ENCODE measurements at places on chromosomes 12 and 14.

DNA sequence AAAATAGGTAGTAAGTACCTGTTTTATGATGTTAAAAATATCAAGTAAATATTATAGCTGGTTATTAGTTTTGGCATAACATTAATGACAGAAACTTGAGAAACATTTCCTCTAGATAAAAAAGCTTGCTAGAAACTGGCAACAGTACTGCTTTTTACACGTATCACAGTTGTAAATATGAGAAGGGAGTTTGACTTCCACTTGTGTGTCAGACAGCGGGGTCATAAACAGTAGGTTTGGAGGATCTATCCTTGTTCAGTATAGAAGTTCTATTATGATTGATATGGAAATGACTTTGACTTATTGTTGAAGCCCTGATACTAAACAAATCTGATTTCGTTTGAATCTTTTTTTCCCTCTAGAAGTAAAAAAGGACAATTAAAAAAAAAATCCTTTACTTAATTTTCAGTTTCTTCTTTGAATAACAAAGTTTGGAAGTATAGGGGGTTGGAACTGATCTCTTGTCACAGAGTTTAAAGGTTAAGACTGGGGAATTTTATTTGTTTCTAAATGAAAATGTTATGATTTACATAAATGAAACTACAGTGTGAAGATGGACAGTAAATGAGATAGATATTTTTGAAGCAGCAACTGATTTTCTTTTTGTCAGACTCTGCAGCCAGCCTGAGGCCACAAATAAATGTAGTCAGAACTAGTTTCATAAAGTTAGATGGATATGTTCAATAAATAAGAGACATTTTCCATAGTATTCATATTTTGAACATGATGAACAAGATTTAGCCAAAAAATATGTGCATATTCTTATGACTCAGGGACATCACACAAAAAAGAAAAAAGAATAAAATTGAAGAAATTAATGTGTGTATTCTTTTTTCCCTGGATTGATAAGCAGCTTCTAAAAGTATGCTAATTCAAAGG is 50.1 kb downstream of the WNK1 start:
- no peak for DNase-seq

- no peak for DNase-seq
These were observed 168.3 kb downstream of the DAD1 start for GRCh38 chr14:22420598-22421186.

DNA sequence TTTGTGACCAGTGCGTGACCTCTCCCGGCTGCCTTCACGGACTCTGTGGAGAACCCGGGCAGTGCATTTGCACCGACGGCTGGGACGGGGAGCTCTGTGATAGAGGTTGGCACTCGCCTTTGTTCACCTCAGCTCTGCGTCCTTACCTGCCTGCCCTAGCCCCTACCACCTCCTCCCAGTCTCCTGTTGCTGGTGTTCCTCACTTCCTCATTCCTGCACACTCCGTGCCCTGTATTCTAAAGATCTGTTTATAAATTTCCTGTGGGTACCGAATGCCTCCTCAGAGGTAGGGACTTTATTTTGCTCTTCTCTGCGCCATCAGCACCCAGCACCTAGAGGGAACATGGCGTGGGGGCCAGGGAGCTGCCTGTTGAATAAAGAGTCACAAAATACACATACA is 2.3 kb downstream of the DLK1 start:
- no peak for DNase-seq

- DNase-seq = no peak
These were observed 2.1 kb downstream of the SLC25A47 start for GRCh38 chr14:100325231-100325632.

DNA sequence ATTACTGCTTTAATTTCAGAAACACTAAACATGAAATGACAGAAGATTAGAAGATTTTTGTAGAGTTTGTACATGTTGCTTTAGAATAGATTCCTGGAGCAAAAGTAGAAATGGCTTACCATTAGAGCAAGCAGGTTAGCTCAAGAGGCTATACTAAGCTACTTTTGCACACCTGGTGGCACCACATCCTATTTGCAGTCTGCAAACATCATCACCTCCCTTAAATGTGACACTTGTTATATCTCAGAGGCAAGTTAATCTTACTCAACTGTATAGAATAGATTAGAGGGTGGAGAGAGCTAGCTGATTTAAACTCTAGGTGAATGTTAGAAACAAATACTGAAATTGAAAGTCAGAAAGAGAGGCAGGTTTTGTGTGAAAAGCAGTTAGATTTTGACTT is 30.7 kb upstream of the OR4E1 start:
- no peak for DNase-seq

- no peak for DNase-seq
These were observed 15.2 kb downstream of the DAD1 start for GRCh38 chr14:22573804-22574203.

- no peak for DNase-seq
These were observed 123.0 kb downstream of the SCARB1 start for GRCh38 chr12:124740691-124741137.

- no peak for DNase-seq
These were observed 1062.2 kb upstream of the FBXO33 start for GRCh38 chr14:40494483-40494882.

DNA sequence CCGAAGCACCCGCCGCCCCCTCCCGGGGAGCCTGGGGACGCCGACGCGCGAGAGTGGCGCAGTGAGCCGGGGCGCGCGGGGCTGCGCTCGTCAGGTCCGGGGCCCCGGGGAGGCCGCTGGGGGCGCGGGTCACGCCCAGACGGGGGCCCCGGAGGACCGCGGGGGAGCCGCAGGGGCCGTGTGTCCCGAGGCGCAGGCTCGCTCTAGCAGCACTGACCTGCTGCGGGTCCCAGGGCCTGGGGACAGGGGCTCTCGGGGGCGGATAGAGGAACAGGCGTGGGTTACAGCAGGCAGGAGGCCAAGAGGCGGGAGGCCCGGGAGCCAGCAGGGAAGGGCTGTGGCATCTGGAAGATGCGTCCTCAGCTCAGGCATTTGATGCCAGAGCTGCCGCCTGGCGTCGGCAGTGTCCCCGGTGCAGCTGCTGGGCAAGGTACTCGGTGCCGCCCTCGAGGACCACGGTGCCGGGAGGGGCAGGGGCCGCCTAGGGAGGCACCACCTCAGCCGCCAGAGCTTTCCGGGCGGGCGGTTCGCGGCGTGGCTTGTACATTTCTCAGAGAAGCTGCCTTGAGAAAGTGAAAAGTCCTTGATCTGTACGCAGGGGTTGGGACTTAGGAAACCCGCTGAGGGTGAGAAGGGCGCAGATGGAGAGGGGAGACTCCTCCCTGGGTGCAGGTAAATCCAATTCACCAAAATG is 1.2 kb downstream of the WNT5B start:
- DNase-seq = no peak

GRCh38 chr12:95253386-95253785 is 35.8 kb downstream of the VEZT start:
- DNase-seq = no peak

DNA sequence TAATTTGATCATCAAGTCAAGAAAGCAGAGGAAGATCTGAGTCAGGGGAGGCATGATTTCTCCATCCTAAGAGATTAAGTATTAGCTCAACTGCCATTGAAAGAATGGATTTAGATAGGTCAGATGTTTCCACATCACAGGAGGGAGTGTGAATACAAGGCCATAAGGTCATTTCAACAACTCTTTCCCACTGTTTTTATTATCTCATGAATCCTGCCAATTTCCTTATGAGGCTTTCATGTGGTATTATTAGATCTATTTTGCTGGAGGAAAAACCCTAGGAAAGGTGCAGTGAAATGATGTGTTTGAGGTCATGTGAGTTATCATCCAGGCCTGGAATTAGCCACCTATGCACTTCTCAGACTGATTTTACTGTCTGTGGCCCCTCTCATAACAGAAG is 269.0 kb downstream of the NOVA1 start:
- no peak for DNase-seq

DNA sequence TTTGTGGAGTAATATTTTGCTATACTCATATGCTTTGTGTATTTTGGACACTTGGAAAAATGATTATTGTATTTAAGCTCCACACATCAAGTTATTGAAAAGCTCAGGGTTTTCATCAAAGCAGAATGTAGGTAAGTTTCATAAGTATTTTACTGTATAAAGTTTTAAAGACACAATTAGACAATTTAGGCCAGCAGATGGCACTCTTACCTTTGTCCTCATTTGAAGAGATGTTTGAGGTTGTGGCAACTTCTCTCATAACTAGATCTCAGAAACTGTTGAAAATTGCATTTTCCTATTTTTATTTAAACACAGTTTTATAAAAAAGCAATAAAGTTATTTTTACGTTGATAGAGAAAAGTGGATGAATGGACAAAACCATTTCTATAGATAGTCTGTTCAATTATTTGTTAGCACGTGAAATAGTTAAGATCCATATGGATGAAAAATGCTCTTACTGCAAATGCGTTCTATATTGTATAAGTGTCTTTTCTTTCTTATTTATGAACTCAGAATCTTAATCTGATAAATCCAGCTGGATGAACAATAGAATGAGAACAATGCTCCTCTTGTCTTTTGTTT is 300.0 kb downstream of the AEBP2 start:
- DNase-seq = no peak

GRCh38 chr14:31037709-31038221 is 11.6 kb upstream of the STRN3 start:
- no peak for DNase-seq

- no peak for DNase-seq
These were observed 47.5 kb downstream of the EIF2S3B start for GRCh38 chr12:10553148-10553547.

All from cortex of kidney (tissue), 1 donor.